MV-4-11 (cell line): ENCODE measurements at places on chromosomes 3 and 15.

DNA sequence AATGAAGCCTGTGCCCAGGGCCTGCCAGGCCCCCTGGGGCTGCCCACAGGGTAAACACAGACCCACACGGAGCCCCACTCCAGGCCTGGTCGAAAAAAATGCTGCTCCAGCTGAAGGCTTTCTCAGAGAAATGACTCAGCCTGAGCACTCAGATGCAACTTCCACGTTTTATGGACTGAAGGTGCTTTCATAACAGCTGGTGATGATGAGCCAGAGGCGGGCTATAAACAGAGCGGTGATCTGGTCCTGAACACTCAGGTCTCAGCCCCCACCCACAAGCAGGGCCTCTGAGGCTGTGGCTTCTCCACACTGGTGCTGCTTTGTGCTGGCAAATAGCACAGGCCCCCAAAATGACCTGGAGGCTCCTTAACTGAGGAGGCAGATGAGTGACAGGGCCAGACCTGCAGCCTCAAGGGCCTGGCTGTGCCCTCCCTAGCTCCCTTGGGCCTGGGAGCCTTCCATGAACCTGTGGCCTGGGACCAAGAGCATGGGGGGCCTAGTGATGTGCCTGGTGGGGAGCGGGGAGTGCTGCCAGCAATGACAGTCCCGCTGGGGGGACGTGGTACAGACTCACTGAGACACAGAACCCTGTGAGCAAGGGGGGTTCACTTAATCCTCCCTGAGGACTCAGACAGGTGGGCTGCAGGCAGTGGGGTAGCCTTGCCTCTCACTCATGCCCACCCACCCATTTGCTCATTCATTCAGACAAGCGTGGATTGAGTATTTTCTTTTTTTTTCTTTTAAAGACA is 23.0 kb upstream of the FURIN start:
- peak; percentile 85 for DNase-seq

DNA sequence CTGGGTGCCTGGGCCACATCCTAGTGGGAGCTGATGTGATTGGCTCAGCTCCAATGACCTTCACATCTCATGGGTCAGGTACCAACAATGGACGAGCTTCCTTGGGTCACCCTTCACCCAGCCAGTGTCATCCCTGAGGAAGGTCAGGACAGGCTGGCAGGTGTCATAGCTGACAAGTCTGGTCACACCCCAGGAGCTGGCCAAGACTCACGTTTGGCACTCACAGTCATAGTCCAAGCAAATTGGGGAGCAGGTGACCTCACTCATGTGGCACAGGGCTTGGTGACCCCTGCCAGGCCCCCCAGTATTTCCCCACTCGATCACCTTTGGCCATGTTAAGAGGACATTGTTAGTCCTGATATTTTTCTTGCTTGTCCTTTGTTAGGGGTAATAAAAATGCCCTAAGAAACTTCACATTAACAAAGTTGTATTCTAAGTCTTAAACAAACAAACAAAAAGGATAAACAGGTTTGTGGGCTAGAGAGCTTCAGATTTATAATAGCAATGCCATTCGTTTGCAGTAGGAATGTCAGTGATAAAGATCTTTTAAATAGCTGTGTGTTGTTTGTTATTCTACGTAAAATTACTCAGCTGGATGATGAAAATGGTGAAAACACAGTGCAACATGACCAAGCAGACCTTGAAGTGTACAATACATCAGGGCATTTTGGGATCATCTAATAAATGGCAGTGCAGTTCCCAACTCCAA is 79.5 kb upstream of the POMGNT2 start:
- no peak for DNase-seq

DNA sequence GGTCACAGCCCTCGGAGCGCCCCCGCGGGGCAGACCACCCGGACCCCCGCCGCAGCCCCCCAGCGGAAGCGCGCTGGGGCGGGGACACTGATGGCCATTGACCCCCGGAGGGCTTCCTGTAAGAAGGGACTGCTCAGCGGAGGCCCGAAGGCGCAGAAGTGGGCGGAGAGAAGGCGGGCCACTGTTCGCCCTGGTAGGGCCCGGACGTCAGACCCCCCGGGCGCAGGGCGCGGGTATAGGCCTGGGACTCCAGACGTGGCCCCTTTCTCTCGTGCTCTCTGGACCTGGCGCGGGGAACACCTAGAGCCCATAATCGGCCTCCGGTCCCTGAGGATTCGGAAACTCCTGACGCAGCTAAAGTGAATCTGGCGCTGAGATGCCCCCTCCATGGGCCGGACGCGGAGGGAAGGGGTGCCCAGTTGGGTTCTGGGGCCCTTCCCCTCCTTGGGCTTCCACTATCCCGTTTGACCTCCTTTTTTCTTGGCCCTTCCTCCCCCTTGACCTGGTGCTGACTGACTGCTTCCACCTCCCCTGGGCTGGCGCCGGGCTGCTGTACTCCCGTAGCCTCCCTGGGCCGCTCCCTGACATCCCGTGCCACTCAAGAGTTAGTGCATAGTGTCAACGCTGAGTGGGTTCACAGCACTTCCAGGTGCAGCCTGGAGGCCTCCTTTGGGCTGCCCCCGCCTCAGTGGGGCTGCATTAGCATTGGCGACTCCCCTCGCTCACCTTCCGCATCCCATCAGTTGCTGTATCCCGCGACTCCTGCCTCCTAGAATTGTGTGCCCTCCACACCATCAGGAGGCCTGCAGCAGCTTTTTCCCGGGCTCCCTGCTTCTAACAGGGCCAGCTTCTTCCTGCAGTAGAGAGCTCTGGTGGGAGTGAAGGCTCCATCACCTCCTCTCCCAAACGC is 694 bp downstream of the ABTB1 start:
- peak; percentile 34 for DNase-seq

DNA sequence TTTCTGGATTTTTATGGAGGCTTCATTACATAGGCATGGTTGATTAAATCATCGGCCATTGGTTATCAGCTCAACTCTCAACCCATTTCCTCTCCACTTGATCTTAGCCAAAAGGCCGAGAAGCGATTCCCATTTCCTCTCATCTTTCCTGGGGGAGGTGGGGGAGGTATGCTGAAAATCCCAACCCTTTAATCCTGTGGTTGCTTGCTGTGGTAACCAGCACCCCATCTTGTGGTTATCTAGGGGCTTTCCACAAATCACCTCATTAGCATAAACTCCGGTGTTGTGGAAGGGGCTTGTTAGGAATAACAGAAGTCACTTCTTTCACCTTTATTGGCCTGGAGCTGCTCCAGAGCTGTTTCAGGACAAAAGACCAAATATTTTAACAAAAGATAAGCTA is 20.9 kb downstream of the PDE8A start:
- no peak for DNase-seq

DNA sequence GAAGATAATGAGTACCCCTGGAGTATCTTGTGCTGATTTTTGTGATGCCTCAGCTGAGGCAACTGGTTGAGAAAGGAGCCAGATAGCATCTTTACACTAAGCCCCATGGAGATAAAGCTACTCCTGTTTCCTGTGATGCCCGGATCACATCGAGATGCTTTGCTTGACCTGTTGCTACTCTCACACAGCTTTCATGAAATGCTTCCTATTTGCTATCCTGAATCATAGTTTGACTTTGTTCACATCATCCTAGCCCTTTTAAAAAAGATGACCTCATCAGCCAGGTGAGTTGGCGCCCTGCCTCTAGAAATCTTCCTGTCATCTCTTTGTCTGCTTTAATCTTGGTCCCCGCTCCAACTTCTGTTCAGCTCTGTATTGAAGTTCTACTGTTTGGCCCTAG is 409.6 kb upstream of the TBL1XR1 start:
- DNase-seq, result no peak

DNA sequence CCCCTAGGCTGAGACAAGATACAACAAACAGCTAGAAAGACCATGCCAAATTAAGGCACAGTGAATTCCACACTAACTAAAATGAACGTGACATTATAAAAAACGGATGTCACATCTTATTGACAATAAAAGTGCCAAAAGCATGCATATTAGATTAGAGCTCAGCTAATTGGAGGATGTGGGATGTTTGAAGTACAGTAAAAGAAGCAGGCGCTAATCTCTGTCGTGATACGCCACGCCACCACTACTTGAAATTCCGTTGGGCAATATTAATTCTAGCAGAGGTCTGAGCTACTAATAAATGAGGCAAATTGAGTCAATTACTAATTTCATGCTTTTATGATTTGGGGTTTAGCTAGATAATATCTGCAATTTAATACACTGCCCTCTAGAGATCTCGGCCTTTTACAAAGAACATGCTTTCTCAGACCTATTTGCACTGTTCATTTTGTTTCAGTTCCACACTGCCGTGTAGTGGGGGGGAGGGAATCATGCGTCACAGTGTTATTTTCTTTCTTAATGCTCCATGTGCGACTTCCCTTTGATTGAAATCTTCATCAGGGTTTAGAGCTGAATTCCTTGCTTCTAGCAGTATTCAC is 52.9 kb upstream of the ROBO2 start:
- DNase-seq, result peak; percentile 63

- no peak for DNase-seq
Observed at GRCh38 chr3:113231827-113232253, 20.5 kb downstream of the BOC start.

GRCh38 chr15:73851689-73852088 is 21.7 kb upstream of the TBC1D21 start:
- DNase-seq, result peak; percentile 34

DNA sequence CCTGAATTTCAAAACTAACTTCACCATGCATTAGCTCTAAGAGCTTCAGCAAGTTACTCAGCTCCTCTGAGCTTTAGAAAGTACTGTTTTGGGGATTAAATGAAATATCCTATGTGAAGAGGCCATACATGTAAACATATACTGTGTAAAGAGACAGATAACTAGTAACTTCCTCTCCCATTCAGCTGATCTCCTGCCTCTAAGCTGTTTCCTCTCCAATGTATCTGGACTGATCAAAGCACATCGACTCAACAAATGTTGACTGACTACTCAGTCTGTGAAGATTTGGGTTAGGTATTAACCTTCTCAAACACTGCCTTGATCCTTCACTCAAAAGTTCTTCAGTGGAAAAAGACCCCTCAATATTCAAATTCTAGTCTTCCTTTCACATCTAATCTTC is 82.0 kb downstream of the BOC start:
- no peak for DNase-seq

GRCh38 chr3:80521081-80521480 is 753.3 kb upstream of the ROBO1 start:
- no peak for DNase-seq

DNA sequence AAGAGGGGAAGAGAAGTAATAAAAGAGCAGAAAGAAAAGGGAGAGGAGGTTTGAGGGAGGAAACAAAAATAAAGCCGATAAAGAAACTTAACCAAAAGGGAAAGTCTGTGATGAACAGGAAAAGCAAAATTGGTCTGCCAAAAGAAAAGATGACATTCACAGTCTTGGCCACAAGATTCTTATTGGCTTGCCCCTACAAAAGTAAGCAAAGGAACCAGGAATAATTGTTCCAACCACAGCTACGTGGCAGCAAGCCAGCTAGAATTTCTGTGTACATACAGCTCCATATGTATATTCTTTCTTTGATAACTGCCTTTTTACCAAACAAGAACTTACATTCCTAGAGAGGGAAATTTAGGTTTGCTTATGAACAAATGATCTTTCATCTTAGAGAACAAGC is 79.6 kb downstream of the MLH1 start:
- DNase-seq, result peak; percentile 54

DNA sequence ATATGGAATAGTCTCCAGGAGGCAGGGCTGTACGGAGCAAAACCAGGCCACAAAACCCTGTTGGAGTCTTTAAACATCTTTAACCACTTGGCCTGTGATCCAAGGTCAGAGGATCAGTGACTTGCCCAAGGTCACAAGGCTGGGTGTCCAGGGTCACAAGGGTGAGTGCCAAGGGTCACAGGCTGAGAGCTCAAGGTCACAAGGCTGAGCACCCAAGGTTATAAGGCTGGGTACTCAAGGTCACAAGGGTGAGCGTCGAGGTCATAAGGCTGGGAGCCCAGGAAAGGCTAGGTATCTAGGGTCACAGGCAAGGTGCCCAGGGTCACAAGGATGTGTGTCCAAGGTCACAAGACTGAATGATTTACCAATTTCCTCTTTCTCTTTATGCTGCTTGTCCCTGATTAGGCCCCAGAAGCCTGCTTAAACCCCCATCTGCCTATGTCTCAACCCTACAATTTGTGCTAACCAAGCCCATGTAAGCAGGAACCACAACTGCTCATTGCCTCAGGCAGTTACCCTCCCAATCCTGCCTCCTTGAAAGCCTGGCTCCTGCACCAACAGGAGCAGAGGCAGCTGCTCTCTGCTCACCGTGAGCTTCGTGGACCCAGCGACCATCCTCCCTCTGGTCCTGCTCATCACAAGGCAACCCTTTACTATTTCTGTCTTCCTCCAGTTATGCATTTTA is 51.5 kb downstream of the MGLL start:
- peak; percentile 97 for DNase-seq

DNA sequence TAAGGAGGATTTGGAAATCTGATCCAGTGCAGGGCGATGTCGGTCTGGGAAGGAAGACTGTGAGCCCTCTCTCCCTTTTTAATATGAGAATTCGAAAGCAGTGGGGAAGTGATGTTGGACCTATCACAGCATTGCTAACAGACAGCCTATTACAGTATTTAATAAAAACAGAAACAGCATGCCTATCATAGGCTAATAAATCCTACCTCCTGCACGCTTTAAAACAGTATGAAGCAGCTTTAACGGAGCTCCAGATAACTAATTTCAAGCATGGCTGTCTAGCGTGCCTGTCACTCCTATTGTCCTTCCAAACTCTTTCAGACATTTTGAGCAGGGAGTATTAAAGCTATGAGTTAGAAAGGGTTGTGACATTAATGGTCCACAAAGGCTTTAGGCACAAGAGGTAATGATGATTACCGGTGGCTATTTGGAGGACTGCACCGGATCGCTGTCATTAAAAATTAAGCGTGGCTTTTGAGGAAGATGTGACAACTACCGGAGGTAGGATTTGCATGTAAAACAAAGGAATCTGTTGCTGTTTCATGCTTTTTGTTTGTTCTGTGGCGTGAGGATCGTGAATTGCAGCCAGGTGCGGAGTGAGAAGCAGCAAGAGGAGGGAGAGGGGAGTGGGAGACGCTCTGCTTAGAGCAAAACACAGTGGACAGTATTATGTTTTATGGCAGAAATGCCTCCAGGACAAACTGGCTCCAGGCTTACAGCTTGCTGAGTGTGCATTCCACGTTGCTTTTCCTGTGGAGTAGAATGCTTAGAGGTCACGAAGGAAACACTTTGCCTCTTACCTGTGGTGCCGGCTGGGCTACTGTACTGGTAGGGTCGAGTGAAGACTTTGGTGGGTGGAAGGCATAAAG is at the start of gene KCNMB2:
KCNMB2 (plus strand) TSS at position 226 of the 869 bp plus-strand sequence.
- DNase-seq, result no peak

DNA sequence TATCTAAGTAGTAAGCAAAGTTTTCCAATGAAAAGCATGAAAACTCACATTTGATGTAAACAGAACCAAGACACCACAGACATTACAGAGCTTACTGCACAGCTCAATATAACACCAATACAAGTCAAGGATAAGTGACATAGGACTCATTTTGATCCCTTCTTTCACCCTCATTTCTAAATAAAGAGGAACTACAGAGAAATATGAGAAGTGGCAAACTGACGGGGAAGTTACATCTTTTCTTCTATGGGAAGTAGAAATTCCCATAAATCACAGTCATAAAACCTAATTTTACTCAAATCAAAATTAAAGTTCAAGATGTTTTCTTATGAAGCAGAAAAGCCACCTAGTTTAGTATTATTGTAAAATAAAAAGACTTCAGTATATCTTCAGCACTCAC is 3.8 kb downstream of the ATG3 start:
- peak; percentile 84 for DNase-seq

- no peak for DNase-seq
Observed at GRCh38 chr15:85889956-85890619, 95.4 kb upstream of the KLHL25 start.

GRCh38 chr15:85116925-85117646 is 135.4 kb downstream of the PDE8A start:
- DNase-seq, result no peak

- DNase-seq, result no peak
Observed at GRCh38 chr15:93170329-93170728, 81.3 kb upstream of the RGMA start.

GRCh38 chr3:10194328-10195071 is 29.8 kb downstream of the IRAK2 start:
- DNase-seq, result no peak
